Common myeloid progenitor, CD34-positive (primary cell): ENCODE measurements at places on chromosomes 12 and 14.

- no peak for DNase-seq
Observed at GRCh38 chr14:101719708-101720107, 41.8 kb upstream of the PPP2R5C start.

- DNase-seq, result no peak
Observed at GRCh38 chr14:103019826-103020225, 37.5 kb downstream of the CDC42BPB start.

GRCh38 chr14:30885840-30886740, 11.7 kb downstream of the COCH start:
- DNase-seq, result no peak

DNA sequence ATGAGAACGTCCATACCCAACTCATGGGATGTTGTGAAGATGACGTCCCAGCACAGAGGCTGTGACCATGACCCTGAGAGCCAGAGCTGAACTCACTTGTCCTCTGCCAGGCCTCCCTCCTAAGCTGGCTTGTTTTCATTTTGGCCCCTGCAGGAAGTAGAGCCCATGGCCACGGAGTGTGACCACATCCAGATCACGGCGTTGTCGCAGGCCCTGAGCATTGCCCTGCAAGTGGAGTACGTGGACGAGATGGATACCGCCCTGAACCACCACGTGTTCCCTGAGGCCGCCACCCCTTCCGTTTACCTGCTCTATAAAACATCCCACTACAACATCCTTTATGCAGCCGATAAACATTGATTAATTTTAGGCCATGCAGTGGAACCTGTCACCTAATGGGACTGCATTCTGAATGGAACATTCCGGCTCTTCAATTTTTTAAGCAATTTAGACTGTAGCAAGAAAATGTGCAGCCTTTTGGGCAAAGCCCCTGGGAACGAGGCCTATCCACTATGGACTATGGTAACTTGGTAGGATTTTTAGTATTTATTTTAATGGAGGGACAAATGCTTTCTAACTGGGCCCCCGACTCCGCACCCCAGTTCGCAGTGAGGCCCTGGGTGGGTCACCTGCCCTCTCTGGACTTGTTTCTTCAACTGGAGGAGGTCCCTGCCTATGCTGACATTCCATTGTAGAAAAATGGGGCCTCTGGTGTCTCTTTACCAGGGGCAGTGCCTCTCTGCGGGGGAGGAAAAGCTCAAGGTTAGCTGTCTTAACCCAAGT, 19.6 kb downstream of the OTUB2 start:
- DNase-seq, result no peak

DNA sequence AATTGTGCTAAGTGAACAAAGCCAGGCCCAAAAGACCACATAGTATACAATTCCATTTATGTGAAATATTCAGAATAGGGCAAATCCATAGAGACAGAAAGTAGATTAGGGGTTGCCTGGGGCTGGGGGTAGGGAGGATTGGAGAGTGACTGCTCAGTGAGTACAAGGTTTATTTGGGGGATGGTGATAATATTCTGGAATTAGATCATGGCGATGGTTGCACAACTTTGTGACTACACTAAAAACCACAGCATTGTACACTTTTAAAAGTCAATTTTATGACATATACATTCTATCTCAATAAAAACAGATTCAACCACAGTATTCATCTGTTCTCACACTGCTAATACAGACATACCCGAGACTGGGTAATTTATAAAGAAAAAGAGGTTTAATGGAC, 68.7 kb upstream of the MAP1LC3B2 start:
- DNase-seq, result no peak

DNA sequence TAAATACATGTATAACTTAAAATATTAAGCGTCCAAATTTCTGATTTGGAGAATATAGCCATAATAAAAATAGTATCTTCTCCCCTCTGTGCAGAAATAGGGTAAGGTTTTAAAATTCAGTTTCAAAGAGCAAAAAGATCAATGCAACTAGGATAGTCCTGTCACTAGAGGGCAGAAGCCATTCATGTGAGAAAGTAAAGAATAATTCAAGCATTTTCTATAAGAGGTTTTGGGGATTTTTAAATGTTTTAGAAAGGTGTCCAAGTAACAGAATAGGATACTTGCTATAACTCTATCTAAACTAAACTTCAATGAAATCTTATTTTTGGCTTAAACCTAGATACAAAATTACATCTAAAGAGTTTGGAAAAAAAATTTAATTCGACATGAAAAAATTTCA, 50.3 kb downstream of the ADAMTS20 start:
- DNase-seq, result peak; percentile 2

- no peak for DNase-seq
Observed at GRCh38 chr12:29521951-29522350, 24.5 kb upstream of the OVCH1 start.

GRCh38 chr12:95633732-95634465, 82.6 kb upstream of the USP44 start:
- DNase-seq, result no peak

DNA sequence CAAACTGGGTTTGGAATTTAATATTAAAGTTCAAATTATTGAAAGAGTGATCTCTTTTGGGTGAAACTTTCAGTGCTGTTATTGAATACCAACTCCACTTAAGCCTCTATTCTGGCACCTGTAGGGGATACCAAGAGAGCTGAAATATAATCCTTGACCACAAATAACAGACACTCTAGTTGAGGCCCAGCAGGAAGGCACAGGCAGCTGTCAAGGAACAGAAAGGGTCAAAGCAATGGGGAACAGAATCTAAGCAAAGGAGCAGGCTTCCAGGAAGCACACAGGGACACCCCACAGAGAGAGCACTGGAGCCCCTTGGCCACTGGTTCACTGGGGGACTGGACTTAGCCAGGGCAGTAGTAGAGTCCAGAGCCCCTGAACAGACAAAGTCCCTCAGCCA, 120.9 kb upstream of the SFSWAP start:
- no peak for DNase-seq

DNA sequence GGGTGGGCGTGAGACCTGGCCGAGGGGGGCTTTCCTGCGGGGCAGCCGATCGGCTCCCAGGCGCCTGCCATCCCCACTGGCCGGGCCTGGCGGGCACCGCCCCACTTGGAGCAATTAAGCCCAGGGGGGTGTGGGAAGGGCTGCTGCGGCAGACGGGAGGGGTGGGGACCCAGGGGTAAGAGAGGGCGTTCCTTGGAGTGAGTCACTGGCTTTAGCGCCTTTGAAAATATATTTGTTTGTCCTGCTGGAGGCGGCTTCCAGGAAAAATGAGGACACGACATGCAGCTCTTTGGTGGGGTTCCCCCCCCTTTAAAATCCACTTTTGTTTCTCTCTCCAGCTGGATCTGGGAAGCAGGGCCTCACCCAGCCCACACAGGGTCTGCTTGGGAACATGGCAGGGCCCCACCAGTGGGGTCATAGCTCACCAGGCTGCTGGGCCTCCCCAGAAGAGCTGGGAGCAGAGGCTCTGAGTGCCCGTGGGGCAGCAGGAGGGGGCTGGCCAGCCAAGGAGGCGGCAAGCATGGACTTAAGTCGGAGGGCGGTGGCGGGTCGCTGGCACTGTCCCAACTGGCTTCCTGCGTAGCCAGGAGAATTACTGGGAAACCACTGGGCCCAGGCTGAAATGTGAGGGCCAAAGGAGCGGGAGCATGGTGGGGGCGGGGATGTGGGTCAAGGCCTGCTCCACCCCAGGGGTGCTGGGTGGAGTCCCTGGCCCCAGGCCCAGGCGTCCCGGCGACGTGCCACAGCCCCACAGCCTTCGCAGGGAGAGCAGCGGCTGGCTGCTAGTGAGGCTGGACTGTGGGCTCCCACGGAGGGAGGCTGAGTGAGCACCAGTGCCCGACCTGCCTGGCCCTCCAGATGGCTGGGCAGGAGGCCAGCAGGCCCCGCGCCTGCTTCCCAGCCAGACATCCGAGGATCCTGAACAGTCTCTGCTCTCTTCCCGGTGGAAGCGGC, 128.0 kb downstream of the RFLNA start:
- no peak for DNase-seq

GRCh38 chr12:4261655-4262054, 11.9 kb upstream of the CCND2 start:
- DNase-seq, result no peak

DNA sequence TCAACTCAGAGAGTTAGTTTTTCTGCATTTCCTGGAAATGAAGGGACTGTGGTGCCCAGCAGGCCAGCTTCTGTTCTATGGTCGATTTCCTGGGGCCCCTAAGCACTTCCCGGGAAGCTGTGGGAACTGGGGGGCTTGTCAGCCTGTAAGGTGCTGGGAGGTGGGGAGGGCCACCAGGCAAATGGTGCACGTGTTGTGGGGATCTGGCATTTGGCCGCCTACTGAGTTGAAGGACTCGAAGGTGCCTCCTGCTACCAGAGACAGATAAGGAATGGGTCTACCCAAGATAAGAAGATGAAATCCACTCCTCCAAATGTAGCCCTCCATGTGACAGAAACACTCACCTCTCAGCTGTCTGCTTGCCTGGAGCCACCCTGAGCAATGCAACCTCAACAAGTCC, 341.7 kb downstream of the DPF3 start:
- no peak for DNase-seq

- peak; percentile 91 for DNase-seq
Observed at GRCh38 chr14:106848330-106849121, 1322.1 kb downstream of the TMEM121 start.

- no peak for DNase-seq
Observed at GRCh38 chr12:93256256-93256969, 121.3 kb upstream of the NUDT4 start.

DNA sequence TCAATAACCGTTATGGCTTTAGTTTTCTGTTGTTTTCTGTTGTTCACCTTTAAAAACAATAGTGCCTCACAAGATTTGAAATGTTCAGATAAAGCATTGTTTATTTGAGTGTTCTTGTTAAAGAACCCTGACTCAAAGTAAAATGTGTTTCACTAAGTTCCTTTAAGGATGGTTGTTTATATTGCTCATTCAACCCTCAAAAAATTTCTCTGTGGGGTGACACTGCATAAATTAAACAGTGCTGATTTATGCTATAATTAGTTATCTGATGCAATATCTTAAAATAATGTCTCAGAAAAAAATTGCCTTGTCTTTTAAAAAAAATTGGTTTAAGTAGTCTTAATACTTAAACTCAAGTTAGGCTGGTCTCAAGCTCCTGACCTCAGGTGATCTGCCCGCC, 775.1 kb downstream of the FLRT2 start:
- peak; percentile 10 for DNase-seq

DNA sequence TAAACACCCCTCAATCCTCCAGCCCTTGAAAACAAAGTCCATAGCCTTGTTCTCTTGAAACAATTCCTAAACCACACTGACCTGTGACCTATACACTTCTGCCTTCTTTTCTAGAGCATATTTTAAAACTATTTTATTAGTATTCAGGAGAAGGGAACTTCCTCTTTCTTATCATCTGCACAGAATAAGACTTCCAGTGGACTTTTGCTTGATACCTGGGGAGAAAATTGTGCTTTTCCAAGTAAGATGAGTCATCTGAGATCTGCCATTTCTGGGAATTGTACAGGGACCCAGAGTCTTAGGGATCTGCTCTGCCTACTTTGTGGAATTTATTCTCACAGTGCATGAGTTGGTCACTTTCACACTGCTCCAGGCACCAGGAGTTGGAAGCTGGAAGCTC, 10.5 kb upstream of the WNT5B start:
- peak; percentile 22 for DNase-seq

DNA sequence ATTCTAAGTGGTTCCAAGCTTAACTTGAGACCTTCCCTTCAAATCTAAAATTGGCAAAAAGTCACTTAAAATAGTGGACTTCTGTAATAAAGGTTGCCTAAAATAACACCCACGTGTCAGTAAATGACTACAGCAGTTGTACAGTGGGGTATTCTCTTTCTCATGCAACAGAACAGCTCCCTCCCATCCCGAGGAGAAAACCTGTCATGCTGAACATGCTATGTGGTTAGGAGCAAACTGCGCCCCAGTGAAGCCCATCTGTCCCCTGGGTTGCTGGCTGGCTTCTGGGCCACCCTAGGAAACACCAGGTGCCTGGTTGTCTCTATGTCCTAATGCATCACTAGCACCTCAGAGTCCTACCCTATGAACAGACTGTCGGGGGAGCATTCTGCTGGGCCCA, 2.7 kb downstream of the BTBD6 start:
- peak; percentile 11 for DNase-seq

DNA sequence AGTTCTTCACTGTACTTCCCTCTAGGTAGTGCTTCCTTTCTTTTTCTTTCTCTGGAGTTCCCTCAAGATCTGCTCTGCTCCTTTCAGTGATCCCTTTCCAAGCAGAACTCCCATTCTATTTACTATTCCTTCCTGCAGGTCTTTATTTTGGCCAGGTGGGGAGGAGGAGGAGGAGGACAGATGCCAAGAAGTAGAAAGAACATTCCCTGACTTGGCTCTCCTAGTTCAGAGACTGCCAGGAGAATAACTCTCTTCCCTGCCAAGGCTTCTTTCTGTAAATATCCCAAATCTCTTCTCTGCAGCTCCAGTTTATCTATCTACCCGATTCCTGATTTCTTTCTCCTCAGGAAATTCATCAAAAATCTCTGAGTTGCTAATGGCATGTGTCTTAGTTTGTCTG, 229.6 kb upstream of the TMEM260 start:
- no peak for DNase-seq

- no peak for DNase-seq
Observed at GRCh38 chr14:64971943-64972791, at the start of gene RAB15. Gene RAB15 (minus strand): TSS chr14:64972336. CDS start chr14:64972076, 260 bp downstream.

- DNase-seq, result no peak
Observed at GRCh38 chr14:104425763-104426646, 153.6 kb upstream of the C14orf180 start.

DNA sequence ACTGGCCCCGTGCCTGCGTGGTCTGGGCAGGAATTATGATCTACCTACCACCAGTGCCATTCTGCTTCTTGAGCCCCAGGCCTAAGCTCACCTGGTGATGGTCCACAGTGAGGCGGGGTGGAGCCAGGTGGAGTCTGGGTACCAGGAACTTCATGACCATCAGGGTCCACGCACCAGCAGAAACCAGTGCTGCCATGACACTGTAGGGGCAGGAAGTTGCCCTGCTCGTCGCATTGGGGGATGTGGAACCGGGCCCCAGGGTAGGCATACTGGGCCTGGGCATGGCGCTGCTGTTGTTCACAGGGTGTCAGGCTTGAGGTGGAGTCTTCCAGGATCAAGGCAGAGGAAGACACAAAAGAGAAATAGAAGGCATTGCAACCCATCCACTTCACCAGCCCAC, 29.6 kb downstream of the RTRAF start:
- no peak for DNase-seq

- no peak for DNase-seq
Observed at GRCh38 chr12:120077260-120077659, 39.3 kb downstream of the RAB35 start.

DNA sequence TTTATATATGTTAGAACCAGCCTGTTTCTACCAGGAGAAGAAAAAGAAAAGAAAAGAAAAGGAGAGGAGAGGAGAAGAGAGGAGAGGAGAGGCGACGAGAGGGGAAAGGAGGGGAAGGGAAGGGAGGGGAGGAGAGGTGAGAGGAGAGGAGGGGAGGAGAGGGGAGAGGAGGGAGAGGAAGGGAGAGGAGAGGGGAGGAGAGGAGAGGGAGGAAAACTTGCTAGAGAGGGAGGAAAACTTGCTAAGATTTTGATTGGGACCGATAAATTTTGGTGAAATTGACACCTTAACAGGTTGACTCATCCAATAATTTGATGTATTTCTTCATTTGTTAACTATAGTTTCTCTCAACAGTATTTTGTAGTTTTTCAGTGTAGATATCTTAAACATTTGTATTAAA, 164.0 kb upstream of the SYT1 start:
- no peak for DNase-seq

- DNase-seq, result no peak
Observed at GRCh38 chr12:43167691-43168090, 384.3 kb downstream of the ADAMTS20 start.

GRCh38 chr14:80535171-80535570, 323.9 kb upstream of the DIO2 start:
- no peak for DNase-seq
